Suppressor macrophage treated with lipopolysaccharide for 4 hours (primary cell): ENCODE measurements at places on chromosomes 2 and 18.

- DNase-seq, result no peak
Observed at GRCh38 chr2:70894765-70895164, 40.9 kb upstream of the ATP6V1B1 start.

- no peak for DNase-seq
Observed at GRCh38 chr2:199042660-199043379, 414.9 kb downstream of the SATB2 start.

GRCh38 chr2:126953483-126953882, 54.8 kb downstream of the TEX51 start:
- no peak for DNase-seq

GRCh38 chr2:128037649-128038048, 9.8 kb upstream of the SAP130 start:
- no peak for DNase-seq

- peak; percentile 81 for DNase-seq
Observed at GRCh38 chr2:152566728-152567069, 150.6 kb downstream of the PRPF40A start.

- DNase-seq, result no peak
Observed at GRCh38 chr2:3635171-3635974, 22.6 kb upstream of the ALLC start.

DNA sequence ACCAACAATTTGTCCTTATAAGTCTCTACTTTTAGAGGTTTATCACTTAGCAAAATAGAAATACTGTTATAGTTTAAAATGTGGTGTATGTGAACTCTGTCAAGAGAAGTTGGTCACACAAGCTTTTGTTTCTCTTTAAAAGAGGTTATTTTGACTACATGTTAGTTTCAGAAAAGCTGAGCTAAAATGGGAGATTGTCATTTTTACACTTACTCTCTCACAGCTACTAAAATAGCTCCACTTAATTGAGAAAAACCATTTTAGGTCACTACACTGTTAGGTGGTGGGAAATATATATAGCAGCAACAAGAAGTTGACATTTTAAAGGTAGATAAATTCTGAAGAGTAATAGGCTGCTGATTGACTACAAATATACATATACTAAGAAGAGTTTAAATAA, 161.5 kb upstream of the KCNJ3 start:
- DNase-seq, result no peak

GRCh38 chr2:64958556-64958955, 30.6 kb upstream of the SLC1A4 start:
- DNase-seq, result no peak

GRCh38 chr18:58321986-58322385, 278.0 kb downstream of the NEDD4L start:
- peak; percentile 90 for DNase-seq

DNA sequence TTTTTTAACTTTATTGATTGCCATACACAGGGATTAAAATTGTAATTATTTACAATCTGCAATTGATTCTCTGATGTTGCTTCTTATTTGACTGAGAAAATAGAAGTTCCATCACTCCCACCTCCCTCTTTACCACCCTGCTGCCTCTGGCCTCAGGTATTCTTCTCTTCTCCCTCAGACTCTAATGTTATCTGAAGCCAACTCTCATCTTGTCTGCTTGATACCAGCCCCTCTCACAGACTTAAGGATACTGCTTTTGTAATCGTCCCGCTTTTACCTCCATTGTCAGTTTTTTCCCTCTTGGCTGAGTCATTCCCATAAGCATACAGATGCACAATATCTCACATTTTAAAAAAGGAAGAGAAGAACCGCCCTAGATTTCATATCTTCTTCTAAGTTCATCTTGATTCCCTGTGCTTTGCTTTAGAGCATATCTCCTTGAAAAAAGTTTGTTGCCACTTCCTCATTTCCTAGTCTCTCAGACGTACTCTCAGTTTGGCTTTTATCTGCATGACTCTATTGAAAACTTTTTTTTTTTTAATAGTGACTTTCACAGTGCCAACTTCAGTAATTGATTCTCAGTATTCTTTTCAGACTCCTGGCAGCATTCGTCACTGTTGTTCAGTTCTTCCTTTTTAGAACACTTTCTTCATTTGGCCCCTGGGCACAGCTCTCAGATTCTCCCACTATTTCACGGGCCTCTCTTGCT, 31.1 kb downstream of the SPAG16 start:
- DNase-seq, result peak; percentile 22

- no peak for DNase-seq
Observed at GRCh38 chr18:76927223-76927725, 104.9 kb downstream of the ZNF236 start.

DNA sequence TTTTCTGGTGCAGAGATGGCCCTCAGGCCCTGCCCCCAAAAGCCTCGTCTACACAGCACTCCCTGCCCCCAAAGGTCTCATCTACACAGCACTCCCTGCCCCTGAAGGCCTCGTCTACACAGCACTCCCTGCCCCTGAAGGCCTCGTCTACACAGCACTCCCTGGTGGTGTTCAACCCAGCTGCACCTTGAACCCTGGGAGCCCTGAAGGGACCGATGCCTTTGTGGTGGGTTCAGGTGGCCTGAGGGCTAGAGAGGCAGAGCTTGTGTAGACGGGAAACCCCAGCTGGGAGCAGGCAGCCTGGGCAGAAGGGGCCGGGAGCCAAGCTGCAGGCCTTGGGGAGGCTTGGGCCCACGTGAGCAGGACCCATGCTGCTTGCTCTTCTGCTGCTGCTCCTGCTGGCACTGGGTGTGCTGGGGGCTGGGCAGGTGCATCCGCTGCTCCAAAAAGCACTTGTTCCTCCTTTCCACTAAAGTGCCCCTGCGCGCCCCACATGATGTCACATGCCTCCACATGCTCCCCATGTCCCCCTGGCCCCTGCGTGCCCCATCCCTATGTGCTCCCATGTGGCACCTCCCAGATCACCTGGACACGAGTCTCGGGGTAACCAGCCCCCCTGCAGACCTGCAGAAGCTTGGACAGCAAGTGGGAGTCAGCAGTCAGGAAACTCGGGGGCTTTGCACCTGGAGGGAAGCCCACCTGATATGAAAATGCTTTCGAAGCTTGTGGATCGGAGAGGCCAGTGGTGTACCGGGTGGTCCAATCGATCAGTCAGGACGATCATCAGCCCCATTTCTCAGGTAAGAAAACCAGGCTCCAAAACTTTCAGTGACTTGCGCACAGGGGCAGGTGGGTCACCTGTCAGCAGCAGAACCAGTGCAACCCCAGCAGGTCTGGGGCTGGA, 94.9 kb upstream of the CTDP1 start:
- DNase-seq, result no peak
